ENCODE measurements at places on chromosomes 5 and 9.
A peak's percentile ranks its signal among the peaks of the same experiment; 100 is the strongest.

- DNase-seq, result no peak
These were observed 165.5 kb upstream of the NFIL3 start for GRCh38 chr9:91589101-91589553.

DNA sequence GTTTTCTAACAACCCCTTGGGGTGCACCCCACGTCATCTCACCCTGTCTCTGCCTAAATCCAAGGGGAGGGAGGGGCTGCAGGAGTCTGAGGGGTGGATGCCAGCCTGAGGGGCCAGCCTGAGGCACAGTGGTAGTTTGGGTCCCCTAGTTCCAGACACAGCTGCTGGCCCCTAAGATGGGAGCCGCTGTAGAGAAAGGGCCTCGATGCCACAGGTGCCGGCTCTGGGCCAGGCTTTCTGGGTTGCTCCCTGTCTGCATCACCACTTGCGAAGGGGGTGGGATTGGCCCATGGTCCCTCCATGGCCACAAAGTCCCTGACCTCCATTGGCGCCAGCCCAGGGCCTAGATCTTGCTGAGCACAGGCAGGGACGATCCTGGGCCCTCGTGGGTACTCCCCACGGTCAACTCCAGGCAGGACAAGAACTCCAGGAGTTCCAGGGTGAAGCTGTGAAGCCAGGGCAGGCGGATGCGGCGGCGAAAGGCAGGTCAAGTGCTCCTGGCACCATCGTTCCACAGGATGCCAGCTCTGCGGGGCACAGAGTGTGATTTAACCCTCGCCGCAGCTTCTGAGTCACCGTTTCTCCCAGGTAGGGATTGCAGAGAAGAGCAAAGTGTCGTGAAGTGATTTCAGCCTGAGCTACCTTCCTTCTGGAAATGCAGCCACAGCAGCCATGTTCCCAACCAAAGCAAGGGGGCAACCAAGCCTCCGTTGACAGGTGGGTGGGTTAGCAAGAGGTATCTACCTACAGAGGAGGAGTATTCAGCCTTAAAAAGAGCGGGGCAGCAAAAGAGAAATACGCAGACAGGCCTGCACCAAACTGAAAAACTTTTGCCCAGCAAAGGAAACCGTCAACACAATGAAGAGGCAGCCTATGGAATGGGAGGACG is 41.6 kb upstream of the EXOC3 start:
- no peak for DNase-seq

DNA sequence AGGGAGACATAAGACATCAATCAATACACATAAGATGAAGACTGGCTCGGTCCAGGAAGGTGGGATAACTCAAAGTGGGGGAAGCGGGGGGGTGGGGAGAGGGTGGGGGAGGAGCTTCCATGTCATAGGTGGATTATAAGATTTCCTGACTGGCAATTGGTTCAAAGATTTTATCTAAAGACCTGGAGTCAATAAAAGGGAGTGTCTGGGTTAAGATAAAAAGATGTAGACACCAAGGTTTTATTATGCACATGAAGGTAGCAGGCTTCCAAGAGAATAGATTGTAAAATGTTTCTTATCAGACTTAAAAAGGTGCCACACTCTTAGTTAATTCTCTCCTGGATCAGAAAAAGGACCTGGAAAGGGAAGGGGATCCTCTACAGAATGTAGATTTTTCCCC is 25.6 kb upstream of the OTULINL start:
- no peak for DNase-seq

DNA sequence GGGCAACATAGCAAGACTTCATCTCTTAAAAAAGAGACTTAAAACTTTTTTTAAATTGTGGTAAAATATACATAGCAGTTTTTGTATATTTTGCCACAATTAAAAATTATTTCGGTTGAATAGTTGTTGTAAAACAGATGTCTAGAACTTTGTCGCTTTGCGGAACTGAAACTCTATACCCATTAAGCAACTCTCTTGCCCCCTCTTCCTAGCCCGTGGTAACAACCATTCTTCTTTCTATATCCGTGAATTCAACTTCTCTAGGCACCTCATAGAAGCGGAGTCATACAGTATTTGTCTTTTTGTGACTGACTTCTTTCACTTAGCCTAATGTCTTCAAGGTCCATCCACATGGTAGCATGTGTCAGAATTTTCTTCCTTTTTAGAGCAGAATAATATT is 43.3 kb downstream of the SPARC start:
- no peak for DNase-seq

DNA sequence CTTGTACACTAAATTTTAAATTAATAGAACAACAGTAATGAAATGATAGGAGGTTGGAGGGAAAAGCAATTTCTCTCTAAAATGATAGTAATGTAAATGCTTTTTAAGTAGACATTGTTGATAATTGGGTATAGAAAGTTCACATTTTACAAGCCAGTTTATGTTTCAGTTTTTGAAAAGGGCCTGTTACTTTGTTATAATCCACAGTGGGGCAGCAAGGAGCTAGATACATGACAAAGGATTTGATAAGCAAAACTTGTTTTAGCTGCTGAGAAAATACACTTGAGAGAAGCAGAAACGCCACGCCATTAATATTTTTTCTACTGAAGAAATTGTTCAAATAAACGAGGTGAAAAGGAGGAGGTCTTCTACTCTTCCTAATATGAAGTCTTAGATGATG is 30.2 kb downstream of the SREK1 start:
- peak; percentile 9 for DNase-seq

- no peak for DNase-seq
These were observed 382.5 kb downstream of the KCNN2 start for GRCh38 chr5:114744406-114744805.

GRCh38 chr5:148887123-148887881 is 60.9 kb downstream of the ADRB2 start:
- no peak for DNase-seq

GRCh38 chr5:172575816-172576545 is 65.1 kb upstream of the NEURL1B start:
- no peak for DNase-seq
